ENCODE measurements at places on chromosomes 11 and 22.

DNA sequence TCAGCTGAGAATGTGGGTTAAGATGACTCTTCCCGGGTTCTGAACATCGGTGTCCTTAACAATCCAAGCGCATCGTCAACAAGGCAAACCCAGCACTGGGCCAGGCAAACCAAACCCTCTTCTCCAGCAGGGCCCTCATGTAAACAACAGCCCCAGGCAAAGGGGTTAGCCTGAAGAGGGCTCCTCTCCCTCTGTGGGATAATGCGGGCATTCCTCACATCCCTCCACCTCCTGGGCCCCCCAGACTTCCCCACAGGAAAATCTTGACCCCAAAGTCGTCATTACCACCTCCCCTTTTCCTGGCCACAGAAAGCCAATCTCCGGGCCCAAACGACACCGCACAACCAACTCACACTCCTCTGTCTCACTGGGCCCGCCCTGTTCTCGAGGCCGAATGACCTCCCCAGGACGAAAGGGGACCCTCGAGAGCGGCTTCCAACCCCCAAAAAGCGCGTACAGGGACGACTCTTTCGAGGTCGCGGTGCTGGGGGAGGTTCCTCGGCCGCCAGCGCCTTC is 566 bp downstream of the DDB1 start:
- peak; percentile 50 for DNase-seq

- no peak for DNase-seq
These were observed 3.3 kb downstream of the STX3 start for GRCh38 chr11:59758401-59759037.

- no peak for DNase-seq
These were observed 10.2 kb downstream of the RASSF10 start for GRCh38 chr11:13019313-13019712.

DNA sequence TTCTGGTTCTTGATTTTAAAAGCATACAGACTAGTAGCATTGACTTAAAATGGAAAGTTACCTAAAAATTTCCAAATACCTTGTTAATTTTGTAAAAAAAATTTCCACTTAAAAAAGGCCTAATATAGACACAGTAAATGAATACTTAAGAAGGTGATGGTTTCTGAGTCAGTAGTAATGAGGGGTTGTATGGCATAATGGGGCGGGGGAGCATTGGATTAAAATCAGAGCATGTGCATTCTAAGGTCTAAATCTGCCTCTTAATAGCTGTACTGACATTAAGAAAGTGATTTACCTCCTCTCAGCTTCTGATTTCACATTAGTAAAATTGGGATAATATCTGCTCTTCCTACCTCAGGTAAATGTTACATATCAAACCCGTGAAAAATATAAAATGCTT is 446.5 kb downstream of the AASDHPPT start:
- DNase-seq: no peak

GRCh38 chr11:115860246-115860645 is 356.0 kb upstream of the CADM1 start:
- DNase-seq: no peak

- DNase-seq: no peak
These were observed 34.8 kb downstream of the JHY start for GRCh38 chr11:122917311-122917710.

GRCh38 chr11:14713496-14714244 is 70.1 kb downstream of the PDE3B start:
- DNase-seq: peak; percentile 15

DNA sequence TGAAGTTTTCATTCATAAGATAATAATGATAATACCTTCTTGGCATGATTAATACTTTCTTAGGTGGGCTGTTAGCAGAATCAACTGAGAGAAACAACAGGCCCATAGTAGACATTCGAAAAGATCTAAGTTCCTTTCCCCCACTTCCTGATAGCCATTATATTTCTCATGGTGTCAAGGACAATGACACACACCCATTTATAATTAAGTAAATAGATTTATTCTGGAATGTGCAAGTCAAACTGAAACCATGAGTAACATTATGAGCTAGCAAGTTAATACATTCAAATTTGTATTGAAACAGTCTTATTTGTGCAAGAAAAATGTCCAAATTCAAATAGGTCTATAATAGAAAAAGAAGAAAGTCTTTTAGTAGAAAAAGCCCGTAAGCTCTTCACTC is 301.1 kb downstream of the GUCY1A2 start:
- no peak for DNase-seq

DNA sequence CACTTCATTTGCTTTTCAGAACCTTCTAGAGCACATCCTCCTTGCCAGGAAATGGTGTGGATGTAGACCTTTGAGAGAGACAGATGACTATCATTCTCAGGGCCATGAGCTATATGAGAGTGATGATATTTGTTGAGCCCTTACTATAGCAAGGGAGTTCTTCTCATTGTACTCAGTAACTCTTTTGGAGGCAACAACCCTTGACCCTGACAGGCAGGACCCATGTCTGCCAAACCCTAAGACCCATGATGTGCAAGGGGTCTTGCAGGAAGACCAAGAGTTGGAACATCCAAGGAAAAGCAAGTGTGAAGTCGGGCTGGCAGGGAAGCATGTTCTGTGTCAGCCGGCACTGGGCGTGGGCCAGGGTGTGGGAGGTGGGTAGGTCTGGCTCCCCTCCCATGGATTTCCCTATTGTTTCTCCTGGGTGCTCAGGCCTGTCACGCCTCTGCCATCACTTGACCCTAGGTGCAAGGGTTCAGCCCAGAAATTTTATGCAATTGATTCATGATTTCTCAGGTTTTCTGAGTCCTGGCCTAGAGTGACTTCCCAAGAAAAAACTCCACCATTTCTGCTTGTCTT is 1.2 kb downstream of the FOLR3 start:
- DNase-seq: no peak

- DNase-seq: no peak
These were observed 48.7 kb downstream of the FDX1 start for GRCh38 chr11:110478410-110478809.

DNA sequence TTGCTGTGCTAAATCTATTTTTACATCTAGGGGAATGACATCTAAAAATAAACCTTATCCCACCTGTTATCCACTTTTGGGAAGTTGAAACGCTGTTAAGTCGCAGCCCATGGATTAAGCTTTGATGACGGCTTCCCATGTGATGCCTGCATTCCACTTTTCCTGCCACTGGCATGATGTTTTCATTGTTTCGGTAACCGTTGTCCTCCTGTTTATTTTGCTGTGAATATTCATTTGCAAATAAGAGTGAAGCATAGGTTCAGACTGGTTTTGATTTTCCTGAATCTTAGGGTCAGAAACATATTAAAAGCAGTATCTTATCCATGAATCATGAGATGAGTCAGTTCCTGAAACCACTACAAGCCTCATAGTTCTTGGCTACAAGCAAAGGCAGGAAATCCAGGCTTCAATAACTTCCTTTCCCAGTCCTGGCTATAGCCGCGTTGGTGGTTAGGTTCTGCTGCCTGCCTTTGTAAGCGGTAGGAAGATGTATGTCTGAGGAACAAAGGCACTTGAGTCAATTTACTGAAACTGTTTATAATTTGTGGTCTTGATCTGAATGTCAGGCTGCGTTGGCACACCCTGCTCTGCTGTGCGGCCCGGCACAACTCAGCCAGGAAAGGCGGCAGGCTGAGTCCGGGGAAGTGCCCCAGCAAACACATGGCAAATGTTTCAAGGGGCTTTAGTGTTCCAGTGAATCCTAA is 19.4 kb downstream of the TEAD1 start:
- DNase-seq: peak; percentile 9

- no peak for DNase-seq
These were observed 163.2 kb downstream of the MSANTD4 start for GRCh38 chr11:105858841-105859240.

GRCh38 chr11:117723277-117724024 is 73.6 kb downstream of the DSCAML1 start:
- no peak for DNase-seq

DNA sequence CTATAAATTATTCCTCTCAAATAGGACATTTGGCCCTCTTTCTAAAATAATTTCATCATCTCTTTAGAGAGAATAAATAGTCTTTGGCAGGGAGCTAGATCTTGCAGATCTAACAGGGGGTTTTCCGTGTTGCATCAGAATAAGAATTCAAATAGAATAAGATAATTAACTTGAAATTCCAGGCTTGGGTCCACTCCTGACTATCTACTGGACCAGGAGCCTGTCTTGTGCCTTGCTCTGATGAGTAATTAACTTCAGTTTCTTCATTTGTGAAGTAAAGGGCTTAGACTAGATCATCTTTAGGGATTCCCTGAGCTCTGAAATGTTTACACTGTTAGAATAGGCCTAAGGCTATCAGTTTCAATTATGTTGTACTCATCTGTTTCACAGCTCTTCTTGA is 23.5 kb upstream of the TMEM123 start:
- DNase-seq: no peak

DNA sequence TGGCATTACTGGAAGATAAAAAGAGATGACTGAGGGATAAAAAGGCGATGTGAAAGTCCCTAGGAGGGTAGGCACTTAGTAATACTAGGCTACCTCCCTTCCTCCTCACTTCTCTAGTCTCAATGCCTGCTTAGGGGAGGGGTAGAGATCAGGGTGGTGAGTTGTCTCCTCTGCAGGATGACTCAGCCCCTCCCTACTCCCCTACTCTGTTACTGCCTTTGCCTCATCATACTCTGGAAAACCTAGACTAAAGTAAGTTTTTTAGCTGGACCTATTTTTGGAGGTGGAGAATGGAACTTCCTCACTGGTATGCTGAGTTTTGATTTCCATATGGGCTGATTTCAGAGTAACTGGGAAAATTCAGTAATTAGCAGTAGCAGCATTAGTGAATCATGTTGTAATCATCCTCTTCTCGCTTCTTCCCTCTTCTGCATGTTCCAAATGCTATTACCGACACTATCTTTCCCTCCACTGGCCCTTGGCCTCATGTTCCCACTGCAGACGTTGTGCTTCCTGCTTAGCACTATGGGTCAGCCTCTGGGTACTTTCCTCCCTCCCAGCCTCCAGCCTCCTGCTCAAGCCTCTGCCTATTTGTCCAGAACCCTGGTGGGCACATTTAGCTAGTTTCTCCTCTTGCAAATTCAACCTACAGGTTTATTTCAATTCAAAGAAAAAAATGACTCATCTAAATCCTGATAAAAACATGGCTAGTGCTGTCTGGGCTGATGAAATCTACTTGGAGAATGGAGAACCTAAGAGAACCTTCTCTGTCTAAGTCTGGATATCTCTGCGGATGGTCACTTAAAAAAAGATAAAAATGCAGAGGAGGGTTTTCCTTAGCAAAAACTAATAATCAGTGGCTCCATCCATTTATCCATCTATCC is 281.7 kb downstream of the ST3GAL4 start:
- no peak for DNase-seq

- DNase-seq: no peak
These were observed 706.9 kb upstream of the LUZP2 start for GRCh38 chr11:23789938-23790371.

DNA sequence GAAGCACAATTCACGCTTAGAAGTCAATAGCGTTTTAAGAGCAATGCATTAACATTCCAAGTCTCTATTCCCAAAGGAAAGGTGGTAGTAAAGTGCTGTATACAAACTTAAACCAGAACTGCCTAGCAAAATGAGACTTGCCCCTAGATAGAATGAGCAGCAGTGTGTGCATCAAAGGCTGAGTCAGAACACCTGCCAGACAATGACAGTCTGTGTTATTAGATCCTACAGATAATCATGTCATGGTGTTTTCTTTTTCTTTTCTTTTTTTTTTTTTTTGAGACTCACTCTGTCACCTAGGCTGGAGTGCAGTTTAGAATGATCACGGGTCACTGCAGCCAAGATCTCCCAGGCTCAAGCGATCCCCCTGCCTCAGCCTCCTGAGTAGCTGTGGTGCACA is 1.6 kb downstream of the RTCB start:
- DNase-seq: peak; percentile 15

GRCh38 chr11:2540992-2541680 is 96.3 kb downstream of the KCNQ1 start:
- no peak for DNase-seq

- peak; percentile 24 for DNase-seq
These were observed 1735.0 kb downstream of the LRRC4C start for GRCh38 chr11:39724404-39724803.

DNA sequence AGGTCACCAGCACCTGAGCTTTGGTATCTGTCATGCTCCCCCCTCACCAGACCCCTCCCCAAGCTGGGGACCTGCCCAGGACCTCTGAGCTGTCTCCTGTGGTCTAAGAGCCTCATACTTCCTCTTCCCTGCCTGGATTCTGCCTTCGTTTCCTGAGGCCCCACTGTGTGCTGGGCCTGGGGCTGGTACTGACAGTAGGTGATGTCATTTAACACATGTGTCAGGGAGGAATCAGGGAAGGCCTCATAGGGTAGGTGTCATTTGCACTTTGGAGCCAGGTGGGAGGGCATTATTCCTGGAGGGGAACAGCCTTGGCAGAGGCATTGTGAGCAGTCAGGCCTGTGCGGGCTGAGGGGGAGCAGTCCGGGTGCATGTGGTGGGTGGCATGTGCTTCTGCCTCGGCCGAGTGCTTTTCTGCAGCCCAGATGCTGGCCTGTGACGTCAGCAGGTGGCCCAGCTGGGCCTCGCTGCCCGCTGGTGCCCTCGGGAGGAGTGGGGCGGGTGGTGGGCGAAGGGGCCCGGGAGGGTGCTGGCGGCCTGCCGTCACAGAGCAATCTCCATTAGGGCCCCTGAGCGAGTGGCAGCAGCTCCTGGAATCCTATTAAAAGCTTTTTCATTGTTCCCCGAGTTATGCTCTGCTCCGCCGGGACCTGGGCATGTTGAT is 9.1 kb downstream of the FLRT1 start:
- DNase-seq: no peak

GRCh38 chr11:122983438-122984185 is 2.0 kb upstream of the BSX start:
- DNase-seq: no peak

GRCh38 chr11:18005376-18006129 is 7.3 kb downstream of the SERGEF start:
- no peak for DNase-seq

DNA sequence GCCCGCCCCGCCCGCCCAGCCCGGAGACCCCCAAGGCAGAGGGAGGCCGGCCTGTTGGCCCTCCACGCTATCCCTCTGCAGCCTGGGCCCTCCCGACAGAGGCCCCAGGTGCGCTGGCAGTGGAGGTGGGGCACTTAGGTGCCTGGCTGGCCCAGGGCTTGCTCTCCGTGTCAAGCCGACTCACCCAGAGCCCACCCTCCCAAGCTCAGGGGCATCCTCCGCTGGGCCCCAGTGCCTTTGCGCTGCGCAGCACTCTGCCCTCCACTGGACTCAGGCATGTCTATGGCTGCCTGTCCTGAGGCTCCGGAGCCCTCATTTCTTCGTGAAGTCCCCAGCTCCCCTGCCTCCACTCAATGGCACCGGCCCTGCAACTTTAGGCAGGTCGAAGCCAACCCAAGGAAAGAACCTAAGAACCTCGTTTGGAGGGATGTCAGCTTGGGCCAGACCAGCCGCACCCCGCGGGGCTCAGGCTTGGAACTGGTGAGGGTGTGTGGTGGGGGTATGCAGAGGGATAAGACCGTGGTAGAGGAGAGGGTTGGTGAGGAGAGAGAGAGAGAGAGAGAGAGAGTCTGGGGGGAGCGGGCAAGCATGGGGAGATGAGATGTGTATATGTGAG is 6.1 kb downstream of the SMIM45 start:
- DNase-seq: no peak

DNA sequence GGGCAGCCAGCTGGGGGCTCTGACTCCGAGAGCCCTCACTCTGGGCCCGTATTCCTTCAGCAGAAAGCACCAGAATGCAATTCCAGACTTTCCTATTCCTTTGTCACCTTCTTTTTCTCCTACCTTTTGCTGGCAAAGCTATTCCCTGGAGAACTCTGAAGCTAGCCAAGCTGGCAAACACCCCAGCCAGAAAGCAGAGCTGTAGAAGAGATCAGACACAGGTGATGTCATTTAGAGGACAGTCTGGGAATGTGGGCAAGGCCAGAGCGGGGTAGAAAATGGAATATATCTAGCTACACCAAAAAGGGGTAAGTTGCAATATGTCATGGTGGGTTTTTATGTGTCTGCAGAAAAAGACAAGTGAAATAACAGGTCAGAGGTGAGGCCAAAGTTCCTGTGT is 205.1 kb downstream of the NXPE2 start:
- no peak for DNase-seq
